ENCODE measurements at places on chromosomes 12 and 14.
A peak's percentile ranks its signal among the peaks of the same experiment; 100 is the strongest.

DNA sequence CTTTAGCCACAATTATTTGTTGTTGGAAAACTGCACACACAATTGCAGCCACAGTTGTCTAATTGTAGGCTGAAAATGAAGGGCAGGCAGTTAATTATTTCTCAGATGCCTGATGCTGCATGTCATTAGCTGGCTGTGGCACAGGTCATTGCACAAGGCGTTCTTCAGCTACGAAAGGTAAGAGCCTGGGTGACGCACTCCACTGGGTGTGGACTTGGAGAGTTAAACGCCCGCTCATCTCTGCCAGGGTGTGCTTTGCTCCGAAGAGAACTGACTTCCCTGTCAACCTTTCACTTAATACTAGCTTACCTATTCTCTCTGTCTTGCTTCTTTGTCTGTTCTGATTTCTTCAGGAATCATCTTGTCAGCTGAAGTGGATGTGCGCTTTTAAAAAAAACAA is 91.4 kb upstream of the CPM start:
- no peak for DNase-seq

DNA sequence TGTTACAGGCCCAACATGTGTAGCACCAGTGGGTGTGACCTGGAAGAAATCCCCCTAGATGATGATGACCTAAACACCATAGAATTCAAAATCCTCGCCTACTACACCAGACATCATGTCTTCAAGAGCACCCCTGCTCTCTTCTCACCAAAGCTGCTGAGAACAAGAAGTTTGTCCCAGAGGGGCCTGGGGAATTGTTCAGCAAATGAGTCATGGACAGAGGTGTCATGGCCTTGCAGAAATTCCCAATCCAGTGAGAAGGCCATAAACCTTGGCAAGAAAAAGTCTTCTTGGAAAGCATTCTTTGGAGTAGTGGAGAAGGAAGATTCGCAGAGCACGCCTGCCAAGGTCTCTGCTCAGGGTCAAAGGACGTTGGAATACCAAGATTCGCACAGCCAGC is 8.6 kb downstream of the BCL2L14 start:
- no peak for DNase-seq

GRCh38 chr12:2284321-2284813 is 231.6 kb downstream of the CACNA1C start:
- no peak for DNase-seq

GRCh38 chr14:45112896-45113781 is 21.1 kb downstream of the FKBP3 start:
- DNase-seq = no peak

DNA sequence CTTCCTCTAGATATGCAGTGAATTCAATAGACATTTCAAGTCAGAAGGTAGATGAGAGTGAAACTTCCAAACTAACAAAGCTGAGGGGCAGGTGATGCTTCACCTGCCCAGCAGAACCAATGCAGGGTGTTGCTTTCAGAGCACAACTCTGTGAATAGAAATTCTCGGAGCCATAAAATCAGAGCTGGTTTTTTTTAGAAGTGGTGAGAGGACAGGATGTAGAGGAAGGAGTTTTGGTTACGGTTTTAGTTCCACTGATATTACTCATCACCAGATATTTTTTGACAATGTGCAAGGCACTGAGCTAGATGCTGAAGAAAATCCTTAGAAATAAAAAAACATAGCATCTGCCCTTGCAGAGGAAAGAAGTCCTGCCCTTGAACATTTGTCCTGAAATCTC is 62.2 kb downstream of the BMP4 start:
- no peak for DNase-seq

DNA sequence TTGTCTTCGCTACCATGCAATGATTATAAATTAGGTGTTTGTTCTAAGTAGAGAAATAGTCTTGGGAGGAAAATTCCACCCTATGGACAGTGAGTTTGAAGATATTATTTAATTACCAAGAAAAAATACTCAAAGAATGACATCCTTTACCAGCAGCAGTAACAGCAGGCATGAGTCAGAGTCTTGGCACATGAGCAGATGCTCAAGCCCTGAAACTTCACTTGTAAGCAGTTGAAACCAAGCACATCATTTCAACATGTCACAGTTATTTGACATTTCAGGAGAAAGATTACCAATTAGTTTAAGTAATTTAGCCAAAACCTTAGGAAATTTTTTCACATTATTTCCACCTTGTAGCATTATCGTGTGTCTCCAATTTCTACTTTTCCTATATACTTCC is 99.2 kb downstream of the C12orf50 start:
- DNase-seq = no peak

DNA sequence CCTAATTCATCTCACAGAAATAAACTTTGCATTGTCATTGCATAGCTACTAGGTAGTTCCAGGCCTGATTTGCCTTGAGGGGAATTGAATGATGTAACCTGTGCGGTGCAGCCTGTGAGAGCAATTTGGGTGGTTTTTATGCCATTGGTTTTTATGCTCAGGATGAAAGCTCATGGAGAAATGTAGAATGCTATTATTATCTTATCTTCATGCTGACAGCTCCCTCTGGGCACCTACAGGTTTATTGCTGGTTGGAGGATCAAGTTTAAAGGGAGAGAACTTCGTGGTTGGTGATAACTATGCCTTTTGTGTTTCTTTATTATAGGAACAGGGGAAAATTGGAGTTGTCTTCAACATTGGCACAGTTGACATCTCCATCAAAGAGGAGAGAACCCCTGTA is 547.9 kb downstream of the DIO2 start:
- DNase-seq = no peak

GRCh38 chr14:50624447-50624846 is 43.7 kb downstream of the SAV1 start:
- DNase-seq = no peak

DNA sequence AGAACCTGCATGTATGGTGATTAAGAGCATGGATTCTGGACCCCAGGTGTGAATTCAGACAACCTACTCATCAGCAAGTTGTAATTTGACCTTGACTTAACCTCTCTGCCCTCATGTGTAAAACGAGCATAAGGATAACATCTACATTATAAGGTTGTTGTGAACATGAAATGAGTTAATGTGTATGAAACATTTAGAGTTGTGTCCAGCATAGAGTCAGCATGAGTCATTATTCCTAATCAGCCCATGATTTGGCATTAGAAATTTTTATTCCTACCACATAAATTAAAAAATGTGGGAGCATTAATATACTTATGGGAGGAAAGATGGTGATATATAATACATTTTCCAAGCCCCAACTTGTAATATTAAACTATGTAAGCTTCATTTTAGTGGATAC is 95.9 kb upstream of the DDHD1 start:
- DNase-seq = no peak

DNA sequence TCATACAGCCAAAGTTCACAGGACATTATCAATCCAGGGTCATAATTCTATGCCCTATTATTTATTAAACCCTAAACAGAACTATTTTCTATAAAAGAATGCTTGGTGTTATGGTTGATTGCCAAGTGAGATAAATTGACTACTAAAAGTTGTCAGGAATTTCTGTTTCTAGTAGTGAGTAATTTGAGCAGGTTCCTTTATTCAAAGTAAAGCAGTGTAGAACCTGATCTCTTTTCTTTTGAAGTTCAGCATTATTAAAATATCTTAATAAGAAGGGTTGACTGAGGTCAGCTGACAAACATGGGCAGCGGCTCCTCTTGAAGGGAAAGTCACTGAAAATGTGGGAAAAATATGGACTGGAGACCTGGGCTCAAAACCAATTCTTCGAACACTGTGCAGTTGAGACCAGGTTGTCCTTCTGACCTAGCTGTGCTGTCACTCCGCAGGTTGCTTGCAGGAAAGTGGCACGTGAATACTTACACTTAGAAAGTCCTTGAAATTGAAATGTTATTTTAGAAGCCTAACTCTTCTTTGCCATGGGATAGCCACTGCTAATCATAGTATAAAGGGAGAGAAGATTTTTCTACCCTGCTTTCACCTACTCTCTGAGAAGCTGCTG is 141.0 kb downstream of the RASSF9 start:
- no peak for DNase-seq

GRCh38 chr12:2957816-2958431 is 1.3 kb upstream of the TEAD4 start:
- DNase-seq = no peak

GRCh38 chr12:108642899-108643654 is 9.4 kb upstream of the SELPLG start:
- no peak for DNase-seq

- DNase-seq = no peak
Observed at GRCh38 chr14:103014466-103015228, 42.7 kb downstream of the CDC42BPB start.

GRCh38 chr12:123519141-123520001 is 14.1 kb downstream of the RILPL1 start:
- no peak for DNase-seq

DNA sequence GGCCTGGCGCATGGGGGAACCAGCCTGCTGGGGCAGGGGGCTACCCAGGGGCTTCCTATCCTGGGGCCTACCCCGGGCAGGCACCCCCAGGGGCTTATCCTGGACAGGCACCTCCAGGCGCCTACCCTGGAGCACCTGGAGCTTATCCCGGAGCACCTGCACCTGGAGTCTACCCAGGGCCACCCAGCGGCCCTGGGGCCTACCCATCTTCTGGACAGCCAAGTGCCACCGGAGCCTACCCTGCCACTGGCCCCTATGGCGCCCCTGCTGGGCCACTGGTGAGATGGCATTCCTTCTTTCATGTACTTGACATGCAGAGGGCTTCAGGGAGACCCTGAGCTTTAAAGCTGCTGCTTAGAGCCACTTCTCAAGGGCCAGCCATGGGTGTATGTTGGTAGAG is 9.0 kb downstream of the LGALS3 start:
- DNase-seq = no peak

- no peak for DNase-seq
Observed at GRCh38 chr14:103749452-103749851, 33.8 kb downstream of the ZFYVE21 start.

GRCh38 chr12:104508752-104509446 is 52.2 kb downstream of the CHST11 start:
- DNase-seq = no peak

DNA sequence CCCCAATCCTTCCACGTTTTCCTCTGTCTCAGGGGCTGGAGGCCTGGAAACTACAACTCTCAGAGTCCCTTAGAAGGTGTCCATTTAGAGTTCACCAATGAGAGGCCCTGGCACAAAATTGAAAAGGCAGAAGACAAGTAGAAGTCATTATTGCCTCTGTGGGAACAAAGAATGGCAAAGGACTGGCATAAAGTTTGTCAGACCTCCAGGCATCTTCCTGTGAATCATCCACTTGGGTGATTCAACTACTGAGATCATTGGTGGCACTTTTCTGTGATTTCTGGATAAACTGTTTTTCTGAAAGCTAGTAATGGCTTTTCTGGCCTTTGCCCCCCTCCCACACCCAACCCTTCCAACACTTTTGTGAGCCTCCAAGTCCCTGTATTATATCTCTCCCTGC is 42.6 kb upstream of the C12orf42 start:
- no peak for DNase-seq

DNA sequence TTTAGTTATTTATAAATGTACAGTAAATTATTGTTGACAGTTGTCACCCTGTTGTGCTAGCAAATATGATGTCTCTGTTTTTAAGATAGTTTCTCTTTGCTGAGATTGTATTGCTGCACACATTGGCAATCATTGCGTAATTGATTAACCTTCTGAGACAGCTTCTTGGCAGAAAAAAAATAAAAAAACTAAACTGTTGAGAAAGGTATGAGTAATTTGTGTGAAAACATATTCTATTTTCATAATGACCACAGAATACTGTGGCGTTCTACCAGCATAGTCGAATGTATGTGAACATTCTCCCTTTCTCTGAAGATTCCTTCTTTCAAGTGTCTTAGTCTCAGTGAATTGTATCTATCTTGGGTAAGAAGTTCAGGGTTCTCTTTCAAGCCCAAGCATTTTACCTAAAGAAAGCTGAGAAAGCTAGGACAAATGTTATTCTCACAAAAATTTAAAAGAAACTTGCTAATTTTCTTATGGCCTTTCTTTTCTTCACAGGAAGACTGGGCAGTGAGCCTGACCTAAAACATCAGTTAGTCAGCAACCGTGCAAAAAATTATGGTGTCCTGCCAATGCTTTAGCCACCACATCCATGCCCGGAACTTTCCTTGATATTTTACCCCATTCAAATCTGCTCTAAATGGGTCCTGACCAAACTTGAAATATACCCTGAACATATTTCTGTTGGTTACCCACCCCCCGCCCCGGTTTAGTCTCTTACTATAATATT is 69.0 kb upstream of the REP15 start:
- DNase-seq = no peak

DNA sequence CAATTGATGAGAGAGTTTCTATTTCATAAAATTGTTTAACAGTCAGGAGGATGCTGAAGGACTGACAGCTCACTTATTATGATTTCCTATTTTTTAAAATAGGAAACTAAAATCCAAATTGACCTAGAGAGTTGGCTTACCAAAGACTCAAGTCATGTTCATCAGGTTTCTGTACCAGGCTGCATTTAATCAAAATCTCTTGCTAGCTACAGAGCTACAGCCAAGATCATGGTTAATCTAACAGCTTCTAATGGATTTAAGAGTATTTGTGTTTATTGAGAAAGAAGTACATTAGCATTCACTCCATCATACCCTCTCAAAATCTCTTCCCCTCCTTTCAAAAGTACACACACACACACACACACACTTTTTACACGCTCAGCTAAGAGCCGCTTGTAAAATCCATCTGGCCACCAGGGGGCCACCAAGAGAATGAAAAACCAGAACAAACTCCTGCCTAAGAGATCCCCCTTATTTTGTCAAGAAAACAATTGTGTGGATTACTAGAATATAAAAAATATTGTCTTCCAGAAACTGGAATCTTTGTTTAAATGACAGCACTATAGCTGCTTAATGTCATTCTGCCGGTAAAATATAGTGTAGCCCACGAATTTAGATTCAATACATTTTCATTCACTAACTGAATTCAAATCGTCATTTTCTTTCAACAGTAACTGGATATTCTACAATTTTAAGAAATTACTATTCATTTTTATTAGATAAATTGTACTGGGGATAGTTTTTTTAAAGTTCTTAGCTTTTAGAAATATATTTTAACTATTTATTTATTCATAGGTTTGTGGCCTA is 334.0 kb downstream of the BTG1 start:
- peak; percentile 70 for DNase-seq

Data from stimulated activated CD4-positive, alpha-beta T cell treated with anti-CD3 and anti-CD28 coated beads, Interleukin-15, amount 100 ng/mL, for 1 hour (primary cell).